AG04449 (cell line): ENCODE measurements at places on chromosomes 11 and 22.

DNA sequence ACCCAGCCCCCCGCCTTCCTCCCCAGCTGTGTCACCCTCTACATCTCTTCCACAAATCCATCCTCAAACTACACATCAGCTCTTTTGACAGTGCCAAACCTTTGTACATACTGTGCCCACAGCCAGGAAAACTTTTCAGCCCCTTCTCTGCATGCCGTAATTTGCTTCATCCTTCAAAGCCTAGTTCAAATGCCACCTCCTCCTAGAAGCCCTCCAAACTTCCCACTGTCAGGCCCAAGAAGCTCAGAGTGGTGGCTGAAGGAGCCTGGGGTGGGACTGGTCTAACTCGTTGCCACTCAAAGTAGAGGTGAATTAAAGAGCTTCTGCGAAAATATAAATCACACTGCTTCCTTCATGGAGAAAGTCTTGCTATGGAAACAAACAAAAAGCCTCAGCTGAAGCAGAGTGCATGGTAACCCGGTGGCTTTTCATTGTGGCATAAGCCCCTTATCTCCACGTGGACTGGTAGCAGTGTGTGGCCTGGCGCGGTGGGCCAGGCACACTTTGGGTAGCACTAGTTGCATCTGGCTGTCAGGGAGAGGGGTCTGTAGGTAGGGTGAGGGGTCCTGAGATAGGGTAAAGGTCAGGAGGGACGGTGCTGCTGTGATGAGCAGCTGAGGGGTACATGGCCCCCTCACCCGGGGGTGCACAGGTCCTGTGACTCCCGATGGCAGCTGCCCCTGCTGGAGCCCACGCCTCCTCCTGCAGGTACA is 76.9 kb downstream of the MYO7A start:
- no peak for DNase-seq

GRCh38 chr11:67357831-67358670 is 4.7 kb upstream of the POLD4 start:
- no peak for DNase-seq

DNA sequence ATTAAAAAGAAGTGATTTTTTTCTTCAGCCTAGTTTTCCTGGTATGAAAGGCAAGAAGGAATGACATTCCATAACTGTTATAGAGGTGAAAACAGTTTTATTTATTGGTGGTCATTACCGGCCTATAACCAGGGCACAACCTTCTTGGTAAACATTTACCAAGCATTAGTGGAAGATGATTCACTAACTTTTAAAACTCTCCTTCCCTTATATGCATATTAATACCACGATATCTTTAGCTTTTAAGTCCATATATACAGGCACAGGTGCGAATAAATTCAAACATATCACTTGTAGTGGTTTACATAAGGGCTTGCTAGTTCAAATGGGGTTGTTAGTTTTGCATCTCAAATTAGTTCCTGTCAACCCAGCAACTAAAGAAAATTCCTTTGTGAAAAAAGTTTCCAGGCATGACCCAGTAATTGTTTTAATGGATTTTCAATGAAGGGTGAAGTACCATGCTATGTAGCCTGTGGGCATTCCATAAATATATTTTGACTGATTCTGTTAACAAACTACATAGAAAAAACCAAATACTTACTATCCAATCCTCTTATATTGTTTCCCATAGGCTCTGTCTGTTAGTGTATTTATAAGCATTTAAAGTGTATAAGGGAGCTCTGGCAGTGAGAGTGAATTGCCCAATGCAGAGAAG is 30.6 kb upstream of the ROBO3 start:
- no peak for DNase-seq

DNA sequence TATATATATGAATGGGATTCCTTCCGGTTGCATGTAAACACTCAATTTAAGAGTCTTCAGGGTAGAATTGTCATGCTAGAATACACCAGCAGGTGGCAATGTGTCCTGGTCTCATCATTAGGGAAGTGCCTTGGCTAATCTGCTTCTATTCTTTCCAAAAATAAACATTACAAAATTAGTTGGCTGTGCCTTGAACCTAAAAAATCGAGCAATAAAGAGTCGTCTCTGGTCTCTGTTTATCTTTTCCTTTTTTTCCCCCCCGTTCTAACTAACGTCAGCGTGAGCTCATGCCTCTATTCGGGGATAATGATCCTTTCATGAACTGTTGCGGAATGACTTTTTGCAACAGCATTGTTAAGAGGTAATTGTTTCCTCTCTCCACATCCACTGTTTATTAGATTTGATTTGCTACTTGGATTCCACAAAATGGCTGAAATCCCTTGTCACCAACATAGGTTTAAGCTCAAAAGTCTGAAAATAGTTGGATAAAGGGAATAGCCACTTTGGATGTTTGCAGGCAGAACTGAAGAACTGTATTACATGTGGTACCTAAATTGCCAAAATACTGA is 1.2 kb upstream of the ARHGEF12 start:
- peak; percentile 58 for DNase-seq

- DNase-seq: peak; percentile 47
These were observed 41.8 kb downstream of the GDPD4 start for GRCh38 chr11:77259641-77260040.

- no peak for DNase-seq
These were observed 45.3 kb upstream of the GALNT18 start for GRCh38 chr11:11667056-11667455.

DNA sequence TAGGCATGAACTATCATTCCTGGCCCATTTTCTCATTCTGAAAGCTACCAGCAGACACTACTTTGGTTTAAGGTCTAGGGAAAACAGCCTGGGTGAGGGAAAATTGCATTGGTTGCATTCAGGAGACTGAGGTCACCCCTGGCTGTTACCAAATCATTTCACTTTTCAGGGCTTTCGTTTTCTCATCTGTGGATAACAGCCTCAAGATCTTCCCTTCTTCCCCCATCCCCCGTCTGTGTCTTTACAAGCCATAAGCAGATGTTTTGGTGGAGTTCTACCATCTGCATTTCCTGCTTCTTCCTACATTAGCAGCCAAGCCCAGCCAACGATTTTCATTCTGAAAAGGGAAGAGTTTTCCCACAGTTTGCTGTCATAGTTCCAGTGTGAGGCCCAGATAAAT is 130.4 kb downstream of the HIPK3 start:
- DNase-seq: no peak

DNA sequence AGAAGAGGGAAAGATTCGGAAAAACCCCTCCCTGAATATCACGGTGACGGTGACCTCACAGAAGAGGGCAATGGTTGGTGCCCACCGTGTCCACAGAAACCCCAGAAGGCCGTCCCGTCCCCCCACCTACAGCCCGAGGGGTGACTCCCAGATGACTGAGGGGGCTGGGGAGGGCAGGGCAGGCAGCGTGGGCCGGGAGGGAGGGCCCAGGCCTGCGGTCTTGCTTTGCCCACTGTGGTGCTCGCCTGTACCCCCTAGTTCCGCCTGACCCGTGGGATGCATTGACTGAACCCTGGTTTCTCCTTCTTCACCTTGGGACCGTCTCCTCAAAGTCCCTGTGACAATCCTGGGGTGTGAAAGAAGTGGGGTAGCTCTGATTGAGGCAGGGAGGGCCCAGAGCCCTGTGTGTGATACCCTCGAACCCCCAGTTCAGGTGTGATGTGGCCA is 526.7 kb downstream of the BRD1 start:
- no peak for DNase-seq

DNA sequence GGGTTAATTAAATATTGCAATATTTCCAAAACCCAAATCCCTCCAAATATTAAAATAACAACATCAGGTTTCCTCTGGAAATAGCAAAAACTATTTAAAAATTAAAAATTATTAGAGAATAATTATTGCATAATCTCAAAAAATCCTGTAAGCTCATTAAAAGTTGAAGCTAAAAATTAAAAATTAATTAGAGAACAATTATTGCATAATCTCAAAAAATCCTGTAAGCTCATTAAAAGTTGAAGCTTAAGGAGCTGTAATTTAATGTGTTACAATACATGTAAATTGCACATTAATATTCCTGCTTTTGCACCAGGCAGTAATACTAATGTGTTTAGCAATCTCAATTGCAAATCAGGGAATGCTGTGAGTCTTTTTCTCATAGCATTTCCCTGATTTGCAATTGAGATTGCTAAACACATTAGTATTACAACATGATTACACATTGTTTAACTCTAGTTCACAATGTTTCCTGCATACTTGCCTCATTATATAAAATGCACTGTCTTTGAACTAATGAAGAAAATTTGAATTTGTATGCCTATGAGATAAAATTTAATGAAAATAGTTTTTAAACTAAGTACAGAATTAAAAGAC is 247.7 kb downstream of the GUCY1A2 start:
- DNase-seq: no peak

GRCh38 chr11:116930177-116930576 is 92.8 kb upstream of the APOA1 start:
- no peak for DNase-seq

DNA sequence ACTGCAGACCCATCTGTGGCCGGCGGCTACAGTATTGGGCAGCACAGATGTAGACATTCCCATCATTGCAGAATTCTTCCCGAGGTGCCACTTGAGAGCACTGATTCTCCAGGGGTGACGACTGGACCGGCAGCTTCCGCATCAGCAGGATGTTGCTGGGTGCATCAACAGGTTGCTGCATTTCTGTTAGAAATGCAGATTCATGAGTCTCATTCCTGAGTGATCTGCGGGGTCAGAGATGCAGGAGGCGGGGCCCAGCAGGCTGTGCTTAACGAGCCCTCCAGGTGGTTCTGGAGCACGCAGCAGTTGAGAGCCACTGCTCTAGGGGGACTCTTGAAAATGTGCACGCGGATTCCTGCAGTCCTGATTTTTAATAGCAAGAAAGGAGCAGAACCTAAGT is 321.8 kb downstream of the TBC1D22A start:
- DNase-seq: no peak

GRCh38 chr11:34510218-34510617 is 3.4 kb downstream of the ELF5 start:
- no peak for DNase-seq

GRCh38 chr11:116530705-116531104 is 242.1 kb downstream of the BUD13 start:
- no peak for DNase-seq

- DNase-seq: no peak
These were observed 1.9 kb upstream of the POLD4 start for GRCh38 chr11:67355023-67355793.

GRCh38 chr11:110492321-110492685 is 62.6 kb downstream of the FDX1 start:
- no peak for DNase-seq

- no peak for DNase-seq
These were observed 23.0 kb downstream of the PPIL2 start for GRCh38 chr22:21688706-21689381.

GRCh38 chr22:43446916-43447315 is 35.1 kb downstream of the MPPED1 start:
- no peak for DNase-seq

DNA sequence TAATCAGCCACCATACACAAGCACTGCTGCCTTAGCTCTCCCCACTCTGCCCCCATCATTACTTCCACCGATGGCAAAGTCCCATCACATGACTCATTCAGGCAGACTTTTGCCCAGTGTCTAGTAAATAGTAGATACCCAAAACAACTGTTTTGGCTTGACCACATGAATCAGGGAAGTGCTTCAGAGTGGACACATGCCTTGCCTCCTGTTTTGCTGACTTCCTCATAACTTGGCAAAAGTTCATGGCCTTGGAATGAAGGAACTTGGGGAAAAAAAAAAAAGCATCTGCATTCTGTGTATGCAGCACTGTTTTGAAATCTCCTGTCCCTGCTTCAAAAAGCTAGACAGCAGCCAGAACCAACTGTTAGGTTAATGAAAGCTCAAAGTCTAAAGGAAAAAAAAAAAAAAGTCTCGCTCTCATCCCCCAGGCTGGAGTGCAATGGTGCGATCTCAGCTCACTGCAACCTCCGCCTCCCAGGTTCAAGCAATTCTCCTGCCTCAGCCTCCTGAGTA is 335.3 kb downstream of the FAM181B start:
- no peak for DNase-seq

DNA sequence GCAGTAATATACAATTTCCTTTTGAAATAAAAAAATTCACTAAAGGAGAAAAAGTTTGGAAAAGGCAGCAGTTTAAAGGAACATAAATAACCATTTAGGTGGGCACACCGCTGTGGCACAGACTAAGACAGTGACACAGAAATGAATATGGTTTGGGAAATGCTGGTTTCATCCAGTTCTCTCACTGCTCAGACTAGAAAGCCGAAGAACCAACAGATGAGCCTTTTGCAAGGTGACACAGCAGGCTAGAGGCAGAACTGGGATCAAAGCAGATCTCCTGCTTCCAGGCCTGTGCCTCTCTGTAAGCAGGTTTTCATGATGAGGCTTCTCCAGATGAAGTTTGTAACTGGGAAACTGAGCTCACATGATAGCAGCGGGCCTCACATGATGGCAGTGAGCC is 380.0 kb upstream of the NARS2 start:
- no peak for DNase-seq

GRCh38 chr22:27175021-27175838 is 517.8 kb downstream of the MIAT start:
- no peak for DNase-seq

DNA sequence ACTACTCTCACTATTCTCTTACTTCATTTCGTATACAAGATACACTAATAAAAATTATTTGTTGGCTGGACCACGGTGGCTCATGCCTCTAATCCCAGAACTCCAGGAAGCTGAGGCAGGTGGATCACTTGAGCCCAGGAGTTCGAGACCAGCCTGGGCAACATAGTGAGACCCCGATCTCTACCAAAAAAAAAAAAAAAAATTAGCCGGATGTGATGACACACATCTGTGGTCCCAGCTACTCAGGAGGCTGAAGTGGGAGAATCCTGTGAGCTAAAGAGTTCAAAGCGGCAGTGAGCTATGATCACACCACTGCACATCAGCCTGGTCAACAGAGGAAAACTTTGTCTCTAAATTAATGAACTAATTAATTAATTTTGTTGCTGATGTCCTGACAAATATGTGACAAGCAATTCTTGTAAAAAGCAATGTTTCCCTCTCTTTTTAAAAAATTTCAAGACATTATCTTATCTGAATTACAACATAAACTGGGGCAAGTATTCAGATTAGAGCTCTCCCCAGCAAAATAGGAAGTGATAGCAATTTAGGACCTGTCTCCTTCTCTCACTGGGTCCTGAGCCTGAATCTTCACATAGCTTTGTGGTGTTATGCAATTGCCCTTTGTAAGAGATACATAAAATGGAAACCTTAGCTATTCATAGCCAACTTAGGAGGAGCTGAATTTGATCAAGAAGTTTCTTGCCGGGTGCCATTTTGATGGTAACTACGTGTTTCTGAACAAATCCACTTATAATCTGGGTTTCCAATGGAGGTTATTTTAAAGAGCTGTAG is 17.6 kb upstream of the TMA7B start:
- no peak for DNase-seq

- no peak for DNase-seq
These were observed 323 bp upstream of the HIKESHI start for GRCh38 chr11:86301742-86302091.

DNA sequence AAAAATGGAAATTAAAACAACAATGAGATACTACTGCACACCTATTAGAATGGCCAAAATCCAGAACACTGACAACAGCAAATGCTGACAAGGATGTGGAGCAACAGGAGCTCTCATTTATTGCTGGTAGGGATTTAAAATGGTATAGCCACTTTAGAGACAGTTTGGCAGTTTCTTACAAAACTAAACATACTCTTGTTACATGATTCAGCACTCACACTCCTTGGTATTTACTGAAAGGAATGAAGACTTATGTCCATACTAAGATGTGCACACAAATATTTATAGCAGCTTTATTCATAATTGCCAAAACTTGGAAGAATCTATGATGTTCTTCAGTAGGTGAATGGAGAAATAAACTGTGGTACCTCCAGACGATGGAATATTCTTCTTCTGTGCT is 40.8 kb downstream of the PGM2L1 start:
- DNase-seq: no peak
